ENCODE measurements at places on chromosomes 13 and 19.

- DNase-seq: no peak
Observed at GRCh38 chr13:67961331-67961730, 731.2 kb upstream of the PCDH9 start.

DNA sequence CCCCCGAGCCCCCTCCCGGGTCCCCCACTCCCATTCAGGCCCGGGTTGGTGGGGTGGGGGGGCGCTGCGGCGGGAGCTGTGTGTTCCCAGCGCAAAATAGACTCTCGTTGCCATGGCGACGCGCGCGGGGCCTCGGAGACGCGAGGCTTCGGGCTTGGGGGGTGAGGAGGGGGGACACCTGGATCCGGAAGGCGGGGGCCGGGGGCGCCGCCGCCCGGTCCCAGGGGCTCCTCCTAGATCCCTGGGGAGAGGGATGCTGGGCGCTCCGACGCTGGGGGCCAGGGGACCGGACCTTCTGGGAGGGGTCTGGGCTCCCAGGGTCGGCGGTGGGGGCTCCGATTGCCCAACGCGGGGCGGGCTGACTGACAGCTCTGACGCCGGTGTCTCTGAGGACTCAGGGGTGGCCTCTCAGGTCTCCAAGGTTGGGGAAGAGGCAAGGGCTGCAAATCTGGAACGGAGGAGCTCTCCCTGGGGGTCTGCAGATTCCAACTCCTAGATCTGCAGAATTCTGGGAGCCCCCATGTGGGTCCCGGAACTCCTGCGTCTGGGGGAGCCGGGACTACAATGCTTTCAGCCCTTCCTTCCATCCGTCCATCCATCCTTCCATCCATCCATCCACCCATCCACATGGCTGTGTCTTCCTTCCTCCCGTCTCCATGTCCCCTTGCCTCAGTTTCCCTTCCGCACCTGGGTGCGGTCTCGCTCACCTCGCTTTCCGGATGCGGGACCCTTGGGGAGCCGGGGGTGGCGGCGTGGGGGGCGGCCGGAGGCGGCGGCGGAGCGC lies 9.1 kb upstream of the SHISA7 start:
- DNase-seq: no peak

- DNase-seq: peak; percentile 44
Observed at GRCh38 chr19:17557466-17557865, 2.0 kb downstream of the COLGALT1 start.

DNA sequence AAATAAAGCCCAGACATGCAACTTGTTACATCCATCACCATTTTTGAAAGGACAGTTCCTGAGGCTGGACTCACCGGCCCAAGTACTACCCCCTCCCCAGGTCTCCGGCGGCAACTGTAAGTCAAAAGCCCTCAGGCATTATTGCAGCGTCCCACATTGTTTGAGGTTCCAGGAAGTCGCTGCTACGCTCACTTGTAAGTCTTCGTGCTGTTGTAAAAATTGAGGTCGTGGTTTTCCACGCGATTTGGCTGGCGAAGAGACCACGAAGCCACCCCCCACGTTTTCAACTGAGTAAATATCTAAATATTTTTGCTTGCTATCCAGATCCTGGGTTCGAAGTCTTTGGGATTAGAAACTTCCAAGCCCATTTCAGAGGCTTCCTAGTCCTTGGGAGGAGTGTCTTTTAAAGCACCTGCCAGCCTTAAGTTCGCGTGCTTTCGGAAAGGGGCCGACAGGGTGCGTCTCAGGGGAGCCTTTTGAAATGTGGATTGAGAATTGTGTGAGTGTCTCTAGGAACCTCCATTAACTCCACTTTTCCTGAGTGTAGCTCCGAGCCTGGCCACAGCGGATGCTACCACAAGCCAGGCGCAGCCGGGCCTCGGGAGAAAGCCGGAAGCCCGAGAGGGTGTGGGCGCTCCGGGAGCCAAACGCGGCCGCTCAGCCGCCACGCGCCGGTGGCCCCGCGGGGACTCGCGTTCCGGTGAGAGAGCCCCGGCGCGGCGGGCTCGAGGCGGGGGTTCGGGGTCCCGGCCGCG lies 434 bp upstream of the FNDC3A start:
- no peak for DNase-seq

GRCh38 chr13:111184458-111185401 lies 69.6 kb downstream of the ARHGEF7 start:
- no peak for DNase-seq

DNA sequence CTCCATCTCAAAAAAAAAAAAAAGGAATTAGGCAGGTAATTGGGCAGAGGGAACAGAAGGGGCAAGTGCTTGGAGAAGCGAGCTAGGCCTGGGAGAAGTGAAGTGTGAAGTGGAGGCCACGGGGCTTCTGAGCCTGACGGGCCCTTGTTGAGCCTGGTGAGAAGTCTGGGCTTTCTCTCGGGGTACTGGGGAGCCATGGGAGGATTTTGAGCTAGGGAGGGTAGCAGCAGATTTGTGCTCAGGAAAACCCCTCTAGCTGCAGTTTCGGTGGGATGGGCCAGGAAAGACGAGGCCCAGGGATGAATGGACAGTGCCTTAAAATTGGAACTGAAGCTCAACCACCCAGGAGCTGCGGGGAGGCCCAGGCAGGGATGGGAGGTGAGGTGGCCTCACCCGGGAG lies 8.0 kb downstream of the POLR1G start:
- DNase-seq: no peak

All from SIG-M5 (cell line).